ENCODE measurements at places on chromosomes 3 and 15.

DNA sequence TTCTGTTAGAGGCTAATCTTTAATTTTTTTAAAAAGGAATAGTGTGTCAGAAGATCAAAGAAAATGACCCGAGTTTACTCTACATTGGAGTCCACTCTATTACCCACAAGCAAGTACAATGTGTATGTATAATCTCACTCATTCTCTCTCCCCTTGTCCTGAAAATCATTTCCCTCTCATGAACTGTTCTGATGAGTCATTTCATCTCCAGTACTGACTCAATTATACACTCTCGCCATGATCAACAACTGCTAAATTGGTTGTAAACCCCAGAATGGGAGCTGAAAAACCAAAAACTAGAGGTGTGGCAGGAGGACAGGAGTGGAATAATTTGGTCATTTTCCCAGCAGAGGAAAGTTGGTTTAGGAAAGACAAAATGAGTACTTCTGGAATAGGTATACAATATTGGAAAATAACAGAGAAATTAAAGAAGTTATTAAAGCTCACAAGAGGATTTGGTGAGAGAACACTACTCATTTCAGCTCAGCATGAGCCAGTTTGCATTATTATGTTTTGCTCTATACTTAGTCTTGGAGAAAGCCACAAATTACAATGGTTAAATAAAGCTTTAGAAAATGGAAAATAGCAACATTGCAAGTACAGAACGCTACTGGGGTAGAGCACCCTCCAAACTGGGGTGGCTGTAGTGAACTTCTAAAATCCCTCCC is 144.3 kb upstream of the PFN2 start:
- DNase-seq, result no peak

GRCh38 chr3:190432216-190432615 is 17.5 kb downstream of the TMEM207 start:
- no peak for DNase-seq

GRCh38 chr3:170773682-170774425 is 96.1 kb downstream of the RPL22L1 start:
- no peak for DNase-seq

DNA sequence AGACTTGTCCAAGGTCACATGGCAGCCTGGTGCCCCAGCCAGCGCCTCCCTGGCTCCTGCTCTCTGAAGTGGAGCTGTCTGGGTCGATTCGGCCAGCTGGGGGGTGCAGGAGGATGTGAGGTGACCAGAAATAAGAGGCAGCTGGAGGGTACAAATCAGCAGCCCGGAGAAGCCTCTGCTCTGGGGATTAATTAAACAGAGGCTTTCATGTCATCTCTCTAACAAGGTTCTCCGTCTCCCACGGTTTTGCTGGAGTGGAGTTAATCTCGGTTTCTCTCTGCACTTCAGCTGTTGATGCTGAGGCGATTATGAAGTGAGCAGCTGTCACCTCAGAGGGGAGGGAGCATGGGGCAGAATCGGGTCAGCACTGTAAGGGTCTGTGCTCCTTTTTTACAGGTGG is 236.8 kb downstream of the TLE3 start:
- DNase-seq, result no peak

DNA sequence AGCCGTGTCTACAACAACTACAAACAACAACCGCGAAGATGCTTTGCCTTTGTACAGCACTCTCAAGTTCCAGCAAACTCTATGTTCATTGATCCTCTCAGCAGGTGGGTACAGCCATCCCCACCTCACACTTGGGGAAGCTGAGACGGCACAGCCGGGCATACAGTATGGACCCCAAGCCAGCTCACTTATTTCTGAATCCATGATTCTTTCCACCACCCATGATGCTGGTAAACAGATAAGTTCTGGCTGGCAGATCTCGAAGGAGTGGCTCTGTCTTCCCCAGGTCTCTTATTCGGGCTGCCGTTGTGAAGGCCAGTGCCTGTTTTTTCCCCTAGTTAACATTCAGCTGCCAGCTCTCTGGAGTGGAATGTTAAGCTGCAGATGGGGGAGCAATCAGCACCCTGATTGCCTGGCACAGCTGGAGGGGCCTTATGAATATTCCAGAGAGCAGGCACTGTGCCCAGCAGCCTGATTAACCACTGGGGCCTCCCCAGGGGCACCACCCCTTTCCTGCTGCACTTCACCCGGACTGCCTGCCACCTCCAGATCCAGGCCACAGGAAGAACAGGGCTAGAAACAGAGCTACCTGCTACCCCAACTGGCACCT is 73.2 kb downstream of the CORO2B start:
- DNase-seq, result no peak

DNA sequence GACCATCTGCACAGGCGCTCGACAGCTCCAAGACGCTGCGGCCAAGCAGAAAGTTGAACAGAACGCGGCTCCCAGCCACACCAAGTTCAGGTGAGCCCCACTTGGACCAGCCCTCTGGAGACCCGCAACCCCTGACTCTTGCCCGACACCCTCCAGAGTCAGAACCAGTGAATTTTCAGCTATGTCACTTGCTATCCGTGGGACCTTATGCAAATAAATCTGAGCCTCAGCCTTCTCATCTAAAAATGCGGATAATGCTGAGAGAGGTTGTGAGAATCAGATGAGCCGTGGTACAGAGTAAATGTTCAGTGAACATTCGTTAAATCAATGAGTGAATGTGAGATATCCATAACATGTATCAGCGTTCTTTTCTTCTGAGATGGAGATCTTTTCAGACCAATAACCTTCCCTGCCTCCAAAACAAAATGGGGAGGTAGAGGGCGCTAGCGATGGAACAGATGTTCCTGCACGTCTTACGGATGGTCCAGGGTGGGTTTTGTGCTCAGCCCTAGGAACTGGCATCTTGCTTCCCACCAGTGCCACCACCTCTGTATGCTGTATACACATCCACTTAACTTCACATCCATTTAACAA is 524 bp downstream of the MRPS11 start:
- no peak for DNase-seq

DNA sequence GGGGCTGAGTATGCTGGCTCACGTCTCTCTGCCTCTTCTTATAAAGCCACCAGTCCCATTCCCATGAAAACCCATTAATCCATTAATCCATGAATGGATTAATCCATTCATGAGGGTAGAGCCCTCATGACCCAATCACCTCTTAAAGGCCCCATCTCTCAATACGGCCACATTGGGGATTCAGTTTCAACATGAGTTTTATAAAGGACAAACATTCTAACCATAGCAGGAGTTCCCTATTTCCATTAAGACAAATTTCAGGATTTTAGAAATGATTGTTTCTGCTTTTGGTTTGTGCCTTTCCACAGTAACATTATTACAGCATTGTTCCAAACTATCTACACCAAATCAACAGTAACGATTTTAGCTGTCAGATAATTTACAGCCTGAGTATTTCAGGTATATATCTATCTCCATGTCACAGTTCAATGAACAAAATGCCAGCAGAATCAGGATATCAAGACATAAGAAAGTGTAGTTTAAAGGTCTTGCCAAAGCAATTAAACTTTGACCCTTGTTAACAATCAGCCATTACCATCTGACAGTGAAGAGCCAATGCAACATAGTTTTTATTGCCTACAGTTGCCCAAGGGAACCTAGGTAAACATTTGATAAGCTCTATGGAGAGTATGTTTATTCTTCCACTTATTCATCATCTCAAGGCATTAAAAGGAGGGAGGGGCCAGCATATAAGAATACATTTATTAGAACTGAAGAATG is 3.8 kb downstream of the TSPAN3 start:
- no peak for DNase-seq

GRCh38 chr3:187954873-187955586 is 198.9 kb upstream of the LPP start:
- DNase-seq, result no peak

- no peak for DNase-seq
Measured at GRCh38 chr3:52558436-52558835, 22.0 kb downstream of the UQCC5 start.

- DNase-seq, result no peak
Measured at GRCh38 chr3:148204131-148204530, 493.6 kb upstream of the AGTR1 start.
